ENCODE measurements at places on chromosomes 5 and 9.

DNA sequence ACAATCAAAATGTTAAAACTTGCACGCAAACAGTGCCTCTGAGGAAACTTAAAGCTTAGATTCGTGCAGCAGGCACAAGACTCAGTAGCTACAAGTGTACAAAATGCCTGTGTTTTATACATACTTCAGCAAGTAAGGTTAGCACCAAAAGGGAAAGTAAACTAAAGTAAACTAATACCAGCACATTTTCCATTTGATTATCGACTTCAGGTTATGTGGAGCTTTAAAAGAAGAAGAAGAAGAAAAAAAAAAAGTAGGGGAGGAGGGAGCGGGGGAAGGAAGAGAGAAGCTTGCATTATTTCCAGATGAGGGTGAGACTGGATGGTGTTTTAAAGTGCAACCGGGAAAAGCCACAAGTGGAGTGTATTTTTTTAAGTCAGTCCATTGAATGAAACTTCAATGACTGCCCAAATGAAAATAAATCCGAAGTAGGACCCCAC is 596 bp upstream of the ADAMTS6 start:
- no peak for DNase-seq

DNA sequence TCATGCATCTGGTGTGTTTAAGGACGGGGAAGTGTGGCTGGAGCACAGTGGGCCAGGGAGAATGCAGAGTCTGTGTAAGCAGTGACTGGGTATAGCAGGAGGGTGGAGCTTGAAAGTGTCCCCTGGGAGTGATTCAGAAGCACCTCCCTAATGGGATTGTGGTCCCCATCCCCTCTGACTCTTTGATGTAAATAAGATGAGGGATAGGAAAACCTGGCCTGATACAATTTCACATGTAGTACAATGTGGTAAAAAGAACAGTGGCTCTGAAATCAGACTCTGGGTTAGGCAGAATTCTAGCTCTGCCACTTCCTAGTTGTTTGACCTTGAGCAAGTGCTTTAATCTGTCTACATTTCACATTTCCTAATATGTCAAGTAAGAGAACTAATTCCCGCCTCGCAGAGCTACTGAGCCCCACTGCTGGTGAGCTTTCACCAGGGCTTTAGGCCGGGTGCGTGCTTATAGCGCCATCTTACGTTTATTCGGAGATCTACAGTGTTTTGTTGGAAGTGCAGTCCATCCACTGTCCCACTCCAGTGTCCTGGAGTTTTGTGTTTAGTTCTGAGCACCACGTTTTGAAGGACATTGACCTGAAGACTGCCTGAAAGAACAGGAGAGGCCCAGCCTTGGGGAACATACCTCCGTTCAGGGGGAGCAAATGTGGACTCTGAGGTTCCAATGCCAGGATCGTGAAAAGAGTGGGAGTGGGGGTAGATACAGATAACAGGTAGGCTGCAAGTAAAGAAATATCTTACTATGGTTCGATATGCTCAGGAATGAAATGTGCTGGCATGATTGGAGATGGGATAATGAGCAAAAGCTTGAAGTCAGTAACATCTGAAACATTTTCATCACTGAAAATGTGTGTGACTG is 51.2 kb upstream of the TESK1 start:
- peak; percentile 51 for DNase-seq

DNA sequence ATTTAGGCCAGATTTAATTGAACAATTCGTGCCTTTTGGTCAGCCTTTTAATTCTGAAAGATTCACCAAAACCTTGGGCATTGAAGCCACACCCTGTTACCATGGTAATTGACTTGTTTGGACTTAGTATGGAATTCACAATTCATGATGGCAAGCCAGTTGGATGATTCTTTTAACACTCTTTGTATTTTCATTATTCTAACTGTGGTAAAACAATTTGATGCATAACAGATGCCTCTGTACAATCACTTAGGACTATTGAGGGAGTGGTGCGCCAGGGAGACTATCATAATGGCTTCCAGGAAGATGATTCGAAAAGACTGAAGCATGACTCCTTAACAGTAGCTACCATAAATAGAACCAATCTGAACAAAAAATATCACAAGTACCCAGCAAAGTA is 381.1 kb upstream of the ADAMTS16 start:
- no peak for DNase-seq

DNA sequence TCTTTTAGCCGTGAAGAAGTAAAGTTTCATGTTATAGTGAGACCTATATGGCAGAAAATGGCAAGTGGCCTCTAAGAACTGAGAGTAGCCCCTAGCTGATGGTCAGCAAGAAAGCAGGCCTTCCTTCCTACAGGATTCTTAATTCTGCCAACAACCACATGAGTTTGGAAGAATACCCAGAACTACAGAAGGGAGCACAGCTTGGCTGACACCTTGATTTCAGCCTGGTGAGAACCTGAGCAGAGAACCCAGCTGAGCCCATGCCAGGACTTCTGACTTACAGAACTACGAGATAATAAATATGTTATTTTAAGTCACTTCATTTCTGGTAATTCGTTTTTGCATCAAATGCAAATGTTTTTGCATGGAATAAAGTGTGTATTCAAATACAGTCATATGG is 5.9 kb upstream of the FBXL17 start:
- DNase-seq: no peak

- no peak for DNase-seq
These were observed 18.3 kb upstream of the IL13 start for GRCh38 chr5:132639706-132640130.

GRCh38 chr5:143016777-143017516 is 246.8 kb downstream of the ARHGAP26 start:
- no peak for DNase-seq

DNA sequence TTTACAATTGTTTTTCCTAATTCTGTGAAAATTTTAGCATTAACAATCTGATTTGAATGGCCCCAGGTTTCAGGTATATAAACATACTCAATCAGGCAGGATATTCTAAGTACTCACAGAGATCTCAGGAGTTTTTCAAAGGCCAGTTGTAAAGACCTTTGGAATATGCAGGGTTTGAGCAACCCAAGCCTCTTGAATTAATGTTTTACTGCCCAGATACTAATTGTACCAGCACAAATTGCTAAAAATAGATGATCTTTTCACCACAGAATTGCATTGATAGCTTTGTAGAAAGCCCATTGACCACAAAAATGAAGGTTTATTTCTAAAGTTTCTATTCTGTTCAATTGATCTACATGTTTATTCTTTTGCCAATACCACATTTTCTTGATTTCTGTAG is 186.5 kb downstream of the OSTF1 start:
- no peak for DNase-seq

- no peak for DNase-seq
These were observed 25.4 kb downstream of the TYRP1 start for GRCh38 chr9:12718482-12719026.

DNA sequence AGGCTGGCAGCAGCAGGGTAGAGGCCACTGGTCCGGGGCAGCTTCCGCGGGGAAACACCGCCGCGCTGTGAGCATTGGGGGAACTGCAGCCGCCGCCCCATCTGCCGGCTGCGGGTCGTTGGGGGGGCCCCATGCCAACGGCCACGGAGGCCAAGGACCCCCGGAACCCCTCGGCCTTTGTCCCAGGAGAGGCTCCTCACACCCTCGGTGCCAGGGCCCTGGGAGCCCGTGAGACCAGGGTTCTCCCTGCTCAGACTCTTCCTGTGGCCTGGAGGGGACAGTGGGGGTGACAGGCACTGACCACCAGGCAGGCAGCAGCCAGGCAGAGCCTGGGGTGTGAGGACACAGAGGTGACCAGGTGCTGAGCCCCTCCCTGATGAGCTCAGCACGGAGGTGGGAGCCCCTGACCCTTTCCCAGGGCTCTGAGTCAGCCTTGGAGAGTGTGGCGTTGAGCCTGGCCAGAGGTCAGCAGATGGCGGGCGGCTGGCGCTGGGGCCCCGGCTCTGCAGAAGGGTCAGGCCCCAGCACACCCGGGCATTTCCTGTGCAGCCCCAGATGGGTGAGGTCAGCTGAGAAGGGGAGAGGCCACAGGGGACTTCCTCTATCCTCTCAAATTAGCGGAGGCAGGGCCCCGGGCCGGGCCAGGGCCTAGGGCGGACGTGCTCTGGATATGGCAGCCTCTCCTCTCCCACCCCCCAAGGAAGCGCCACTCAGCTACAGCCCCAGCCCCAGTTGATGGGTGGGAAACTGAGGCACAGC is 17.9 kb upstream of the EGFL7 start:
- DNase-seq: no peak

- no peak for DNase-seq
These were observed 637.7 kb downstream of the SLCO4C1 start for GRCh38 chr5:101658433-101658832.

- DNase-seq: peak; percentile 22
These were observed 375.7 kb upstream of the ZNF462 start for GRCh38 chr9:106487266-106487665.

DNA sequence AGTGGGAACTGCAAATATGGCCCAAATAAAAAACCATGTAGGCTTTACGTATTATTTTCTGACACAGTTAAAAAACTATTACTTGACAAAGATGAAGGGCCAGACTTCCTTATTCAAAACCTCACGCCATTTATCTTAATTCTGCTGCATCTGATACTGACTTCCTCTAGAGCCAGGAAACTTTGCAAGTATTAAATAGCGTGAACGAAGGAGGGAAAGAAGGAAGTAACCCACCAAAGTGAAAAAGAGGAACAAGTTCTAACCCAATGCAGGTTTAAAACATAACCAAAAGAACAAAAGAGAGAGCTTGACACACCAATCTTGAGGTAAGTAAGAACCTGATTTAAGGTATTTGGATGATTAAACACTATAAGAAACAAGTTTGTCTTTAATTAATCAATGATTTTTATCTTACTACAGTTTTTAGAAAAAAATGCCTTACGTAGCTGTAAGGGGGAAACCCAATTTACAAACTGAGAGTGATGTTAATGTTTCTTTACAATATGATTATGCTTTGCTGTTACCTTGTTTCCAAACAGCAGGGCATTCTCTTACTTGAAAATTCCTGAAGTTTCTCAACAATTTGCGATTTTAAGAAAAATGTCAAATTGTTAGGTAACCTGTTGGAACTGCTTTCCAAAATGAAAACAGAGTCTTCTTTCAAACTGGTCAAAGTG is at the start of gene GAPT:
Gene GAPT (plus strand): TSS at position 220 of the 677 bp plus-strand sequence. CDS start 3,102 bp downstream, outside the sequence.
- DNase-seq: no peak

GRCh38 chr5:66828548-66829357 is 232.6 kb downstream of the MAST4 start:
- DNase-seq: peak; percentile 17
